ENCODE measurements at places on chromosomes 13 and 19.

DNA sequence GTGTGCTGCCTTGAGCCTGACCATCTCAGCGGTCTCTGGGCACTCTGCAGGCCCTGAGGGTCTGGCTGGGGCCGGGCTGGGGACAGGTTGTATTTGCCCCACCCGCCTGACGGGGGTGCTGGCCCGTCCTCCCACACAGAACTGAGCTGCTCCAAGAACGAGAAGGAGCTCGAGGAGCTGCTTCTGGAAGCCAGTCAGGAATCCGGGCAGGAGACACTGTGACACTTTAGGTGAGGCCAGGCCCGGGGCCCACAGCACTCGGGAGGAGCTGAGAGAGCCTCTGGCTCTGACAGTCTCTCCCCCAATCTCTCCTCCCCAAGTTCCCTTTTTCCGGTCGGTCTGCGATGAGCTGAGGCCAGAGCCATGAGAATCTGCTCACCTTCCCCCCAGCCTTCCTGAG, 14.5 kb downstream of the NKPD1 start:
- no peak for DNase-seq

DNA sequence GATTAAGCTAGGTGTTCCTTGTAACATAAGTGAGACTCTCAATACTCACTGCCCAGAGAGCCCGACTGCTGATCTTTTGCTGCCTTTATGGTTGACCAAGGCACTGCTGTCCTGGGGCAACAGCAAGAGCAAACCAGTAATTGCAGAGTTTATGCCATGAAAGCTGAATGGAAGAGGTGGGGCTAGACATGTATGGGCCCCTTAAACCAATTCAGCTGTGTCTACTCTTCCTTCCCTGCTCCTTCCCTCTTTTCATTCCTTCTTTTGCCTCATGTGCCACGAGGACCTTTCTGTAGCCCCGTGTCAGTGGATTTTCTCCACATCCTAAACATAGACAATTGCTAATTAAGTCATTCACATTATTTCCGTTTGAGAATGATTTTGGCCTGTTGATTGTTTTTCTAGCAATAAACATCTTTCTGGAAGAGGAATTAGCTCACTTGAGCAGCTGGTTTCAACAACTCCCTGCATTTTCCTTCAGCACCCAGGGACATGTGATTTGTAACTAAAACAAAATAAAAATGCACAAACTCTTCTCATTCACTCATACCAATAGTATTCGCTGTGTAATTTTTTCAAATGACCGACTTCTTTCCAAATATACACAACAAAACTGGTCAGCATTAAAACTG, 40.5 kb downstream of the RAP2A start:
- DNase-seq = no peak

GRCh38 chr19:17965370-17966128, 1.4 kb upstream of the KCNN1 start:
- DNase-seq = no peak

GRCh38 chr19:31262725-31263191, 86.5 kb downstream of the TSHZ3 start:
- DNase-seq = no peak

GRCh38 chr19:7533281-7533885, 2.1 kb upstream of the PNPLA6 start:
- DNase-seq = no peak

DNA sequence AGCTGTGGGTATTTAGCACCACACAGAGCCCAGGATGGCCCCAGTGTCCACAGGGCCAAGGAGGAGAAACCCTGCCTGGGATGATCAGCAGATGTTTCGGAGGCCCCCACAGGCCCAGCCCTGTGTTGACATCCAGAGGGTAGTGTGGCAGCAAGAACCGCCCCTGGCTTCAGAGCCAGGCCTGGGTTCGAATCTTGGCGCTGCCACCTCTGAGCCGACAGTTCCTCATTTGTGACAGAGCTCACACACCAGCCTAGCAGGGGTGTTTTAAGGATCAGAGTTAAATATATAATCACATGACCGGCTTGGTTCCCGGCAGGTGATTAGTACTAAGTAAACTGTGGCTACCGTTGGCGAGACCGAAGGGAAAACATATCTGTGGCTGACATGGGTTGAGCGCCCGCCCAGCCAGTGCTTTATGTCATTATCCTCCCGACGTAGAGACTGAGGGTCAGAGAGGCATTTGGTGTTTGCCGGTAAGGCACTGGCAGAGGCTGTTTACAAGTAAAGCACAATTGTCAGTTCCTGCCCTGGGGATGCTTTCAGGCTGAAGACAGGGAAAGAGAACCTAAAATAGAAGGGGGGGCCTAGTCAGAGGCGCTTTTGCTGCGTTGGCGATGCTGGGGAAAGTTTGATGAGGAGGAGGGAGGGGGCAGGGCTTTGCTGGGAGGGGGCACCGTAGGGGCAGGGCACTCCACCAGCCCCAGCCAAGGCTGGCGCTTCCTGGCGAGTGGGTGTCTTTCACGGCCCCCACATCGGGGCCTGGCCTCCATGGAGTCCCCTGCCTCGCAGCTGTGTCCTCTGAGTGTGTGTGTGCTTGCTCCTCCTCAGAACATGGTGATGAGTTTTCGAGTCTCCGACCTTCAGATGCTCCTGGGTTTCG, 4.8 kb downstream of the PIAS4 start:
- no peak for DNase-seq

GRCh38 chr13:27572234-27572901, 48.0 kb downstream of the LNX2 start:
- DNase-seq = no peak

GRCh38 chr13:42997381-42997780, 5.3 kb upstream of the EPSTI1 start:
- no peak for DNase-seq

DNA sequence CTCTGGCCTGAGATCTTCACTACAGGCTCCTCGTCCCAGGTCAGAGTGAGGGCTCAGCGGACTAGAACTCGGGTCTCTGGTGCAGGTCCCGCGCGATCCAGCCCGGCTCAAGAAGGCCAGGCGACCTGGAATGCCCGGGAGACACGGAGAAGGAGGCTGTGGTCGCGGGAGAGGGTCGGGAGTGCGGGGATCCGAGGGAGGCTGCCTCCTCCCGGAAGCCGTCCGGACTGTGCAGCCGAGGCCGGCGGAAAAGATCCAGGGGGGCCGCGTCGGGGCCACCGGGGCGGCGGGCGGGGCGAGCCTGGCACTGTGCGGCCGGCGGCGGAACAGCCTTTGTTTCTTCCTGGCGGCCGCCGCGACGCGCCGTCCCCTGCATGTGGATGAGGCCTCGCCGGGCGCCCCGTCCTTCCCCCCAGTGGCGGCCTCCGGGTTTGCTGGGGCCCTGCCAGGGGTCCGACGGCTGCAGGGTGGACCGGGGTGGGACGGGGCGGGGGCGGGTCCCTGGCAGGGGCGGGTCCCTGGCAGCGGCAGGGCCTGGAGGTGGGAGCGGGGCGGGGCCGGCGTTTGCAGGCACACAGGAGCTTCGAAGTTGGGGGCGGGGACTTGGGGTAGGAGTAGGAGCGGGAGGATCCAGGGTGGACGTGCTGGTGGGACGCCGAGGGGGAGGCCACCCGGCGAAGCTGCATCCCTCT, 1.0 kb upstream of the SLC7A10 start:
- no peak for DNase-seq

DNA sequence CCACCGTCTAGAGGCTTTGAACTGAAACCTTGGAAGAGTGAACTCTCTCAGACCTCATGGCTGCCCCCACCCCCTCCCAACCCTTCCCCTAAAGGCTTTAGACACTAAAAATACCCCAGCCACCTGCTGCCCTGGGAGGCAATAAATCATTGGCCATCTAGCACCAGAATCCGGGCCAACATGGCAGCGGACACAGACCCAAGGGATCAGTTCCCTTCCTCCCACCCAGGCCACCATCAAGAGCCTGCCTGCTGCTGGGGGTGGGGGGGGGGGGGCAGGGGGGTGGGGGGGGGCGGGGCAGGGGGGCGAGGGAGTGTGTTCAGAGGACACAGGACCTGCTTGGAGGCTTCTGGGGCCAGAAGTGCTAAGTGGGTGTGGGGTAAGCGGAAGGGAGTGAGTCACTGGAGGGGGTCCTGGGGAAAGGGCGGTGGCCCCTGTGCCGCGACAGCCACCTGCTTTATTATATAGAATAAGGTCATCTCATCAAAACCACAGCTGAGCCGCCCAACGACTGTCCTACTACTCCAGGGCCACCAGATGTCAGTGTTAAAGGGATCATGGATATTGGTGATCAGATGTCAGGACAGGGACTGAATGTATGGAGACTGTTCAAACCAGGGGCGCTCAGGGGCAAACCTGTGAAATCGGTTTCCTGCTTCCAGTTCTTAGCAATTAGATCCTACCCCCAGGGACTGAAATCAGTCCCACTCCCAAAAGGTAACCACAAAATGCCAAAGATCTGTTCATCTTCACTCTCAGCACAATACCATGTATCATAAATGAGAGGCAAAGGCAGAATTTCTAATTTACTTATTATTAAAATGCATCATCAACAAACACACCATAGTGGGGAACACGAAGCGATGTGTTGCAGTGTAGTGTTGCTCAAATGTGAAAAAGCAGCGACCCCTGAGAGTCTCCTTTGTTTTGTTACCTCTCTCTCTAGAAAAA, 24.3 kb downstream of the ARL11 start:
- no peak for DNase-seq

- DNase-seq = no peak
Measured at GRCh38 chr19:45113628-45114027, 20.6 kb downstream of the PPP1R37 start.

- DNase-seq = no peak
Measured at GRCh38 chr19:36483653-36484052, 5.7 kb downstream of the ZNF566 start.

DNA sequence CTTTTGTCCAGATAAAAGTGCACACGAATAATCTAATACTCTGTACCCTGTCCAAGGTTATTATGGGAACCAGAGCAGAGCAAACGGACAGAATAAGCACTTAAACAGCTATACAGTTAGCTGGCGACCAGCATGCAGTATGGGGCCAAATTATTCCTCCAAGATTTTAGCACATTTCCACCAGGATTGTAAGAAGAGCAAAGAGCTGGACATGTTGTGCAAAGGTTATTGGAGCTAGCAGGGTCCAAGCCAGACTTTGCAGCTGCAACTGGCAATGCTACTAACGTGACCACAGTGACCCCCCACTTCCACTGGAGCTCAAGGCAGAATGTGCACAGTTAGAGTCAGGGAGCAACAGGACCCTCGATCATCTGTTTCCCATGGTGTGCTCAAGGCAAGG, 89.9 kb downstream of the COL4A1 start:
- DNase-seq = no peak

DNA sequence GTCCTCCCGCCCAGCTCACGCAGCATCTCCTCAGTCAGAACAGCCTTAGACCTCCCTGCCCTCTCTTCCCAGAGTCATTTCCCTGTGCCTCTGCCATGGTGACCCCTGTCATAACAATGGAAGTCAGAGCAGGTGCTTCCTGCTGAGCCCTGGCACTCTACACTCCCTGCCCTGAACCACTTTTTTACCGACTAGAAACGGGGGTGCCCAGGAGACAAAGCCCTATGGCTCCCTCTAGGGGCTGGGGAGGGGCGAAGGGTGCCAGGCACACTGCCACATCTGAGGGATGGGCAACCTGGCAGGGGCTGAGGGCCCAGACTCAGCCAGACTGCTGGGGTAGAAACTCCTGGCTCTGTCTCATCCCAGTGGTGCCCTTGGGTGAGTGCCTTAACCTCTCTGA, 16.4 kb downstream of the ZNF574 start:
- DNase-seq = no peak

DNA sequence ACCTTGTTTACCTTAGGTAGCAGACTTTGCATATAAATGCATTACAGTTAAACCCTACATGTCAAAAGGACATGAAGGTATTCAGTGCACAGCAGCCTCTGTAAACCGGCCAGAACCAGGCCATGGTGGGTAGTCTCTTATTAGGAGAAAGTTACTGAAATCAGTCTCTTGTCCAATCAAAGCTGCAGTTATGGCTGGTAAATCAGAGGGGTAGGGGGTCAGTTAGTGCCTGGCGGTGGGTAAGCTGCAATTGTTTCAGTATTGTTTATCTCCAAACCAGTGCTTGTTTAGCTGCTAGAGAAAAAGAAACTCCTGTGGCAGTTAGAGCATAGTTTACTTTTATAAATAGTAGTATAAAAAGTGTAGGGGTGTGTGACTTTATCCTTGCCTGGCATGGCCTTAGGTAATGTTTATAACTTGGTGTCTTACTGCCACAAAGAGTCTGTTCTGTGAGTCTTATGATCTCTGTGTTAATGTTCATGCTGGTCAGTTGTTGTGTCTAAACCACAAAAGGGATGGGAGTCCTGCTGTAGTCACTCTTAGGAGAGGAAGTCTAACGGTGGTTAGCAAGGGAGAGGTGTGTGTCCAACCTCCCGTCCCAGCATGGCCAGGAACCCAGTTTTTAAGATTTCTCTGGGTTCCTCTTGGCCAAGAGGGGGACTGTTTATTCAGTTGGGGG, 28.0 kb downstream of the CHST8 start:
- no peak for DNase-seq

DNA sequence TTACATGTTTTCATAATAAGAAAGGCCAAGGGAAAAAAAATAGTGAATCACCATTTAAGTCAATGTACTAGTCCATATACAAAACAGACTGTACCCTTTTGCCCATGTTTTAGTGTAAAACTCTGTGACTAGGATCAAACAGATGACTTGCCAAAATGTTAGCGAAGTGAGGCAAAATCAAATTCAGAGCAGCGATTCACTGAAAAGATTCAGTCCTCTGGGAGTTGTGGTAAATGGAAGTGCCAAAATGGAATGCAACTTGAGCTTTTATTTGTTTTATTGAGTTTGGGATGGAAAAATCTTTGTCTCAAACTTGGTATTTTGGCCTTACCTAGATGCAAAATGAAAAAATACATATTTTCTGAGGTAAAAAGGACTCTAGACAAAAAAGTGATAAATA, 9.1 kb downstream of the CDADC1 start:
- no peak for DNase-seq

- DNase-seq = no peak
Measured at GRCh38 chr13:33340631-33341030, 55.1 kb upstream of the STARD13 start.

- no peak for DNase-seq
Measured at GRCh38 chr13:99366075-99366987, 59.1 kb upstream of the GPR183 start.

- DNase-seq = no peak
Measured at GRCh38 chr13:110826861-110827672, 87.8 kb downstream of the ANKRD10 start.

GRCh38 chr13:82436099-82436585, 1446.1 kb downstream of the SLITRK1 start:
- DNase-seq = no peak

- DNase-seq = no peak
Measured at GRCh38 chr13:49645451-49645850, 17.1 kb downstream of the ARL11 start.

GRCh38 chr13:90594681-90595080, 752.8 kb upstream of the MIR17HG start:
- no peak for DNase-seq
